ENCODE measurements at places on chromosomes 1 and 21.

GRCh38 chr21:35565204-35565611, 495.1 kb downstream of the SETD4 start:
- DNase-seq: no peak

DNA sequence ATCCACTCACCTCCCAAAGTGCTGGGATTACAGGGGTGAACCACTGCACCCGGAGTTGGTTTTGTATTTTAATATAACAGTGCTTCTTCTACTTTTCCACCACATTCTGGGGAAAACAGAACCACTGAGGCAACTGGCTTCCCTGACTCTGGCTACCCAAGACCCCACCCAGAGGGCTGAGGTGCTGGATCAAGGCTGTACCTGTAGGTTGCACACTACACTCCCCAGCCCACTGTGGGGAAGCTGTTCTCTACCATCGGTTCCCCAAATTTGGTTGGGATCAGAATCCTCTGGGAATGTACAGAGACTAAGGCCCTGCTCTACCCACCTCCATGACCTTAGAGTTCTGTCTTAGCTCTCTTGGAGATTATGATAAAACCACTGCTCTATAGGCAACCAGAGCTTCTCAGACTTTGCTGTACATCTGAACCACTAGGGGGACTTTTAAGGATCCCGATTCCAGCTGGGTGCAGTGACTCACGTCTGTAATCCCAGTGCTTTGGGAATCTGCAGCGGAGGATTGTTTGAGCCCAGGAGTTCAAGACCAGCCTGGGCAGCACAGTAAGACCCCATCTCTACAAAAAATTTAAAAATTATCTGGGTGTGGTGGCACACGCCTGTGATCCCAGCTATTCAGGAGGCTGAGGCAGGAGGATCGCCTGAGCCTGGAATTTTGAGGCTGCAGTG, 51.6 kb downstream of the GNG4 start:
- no peak for DNase-seq

GRCh38 chr1:31815752-31816500, at the start of gene SPOCD1:
Gene SPOCD1, minus strand, starts transcription at chr1:31816022. Its CDS starts 689 bp downstream, at chr1:31815333.
- DNase-seq: peak; percentile 66

GRCh38 chr1:222034790-222035189, 292.9 kb upstream of the DUSP10 start:
- DNase-seq: no peak

DNA sequence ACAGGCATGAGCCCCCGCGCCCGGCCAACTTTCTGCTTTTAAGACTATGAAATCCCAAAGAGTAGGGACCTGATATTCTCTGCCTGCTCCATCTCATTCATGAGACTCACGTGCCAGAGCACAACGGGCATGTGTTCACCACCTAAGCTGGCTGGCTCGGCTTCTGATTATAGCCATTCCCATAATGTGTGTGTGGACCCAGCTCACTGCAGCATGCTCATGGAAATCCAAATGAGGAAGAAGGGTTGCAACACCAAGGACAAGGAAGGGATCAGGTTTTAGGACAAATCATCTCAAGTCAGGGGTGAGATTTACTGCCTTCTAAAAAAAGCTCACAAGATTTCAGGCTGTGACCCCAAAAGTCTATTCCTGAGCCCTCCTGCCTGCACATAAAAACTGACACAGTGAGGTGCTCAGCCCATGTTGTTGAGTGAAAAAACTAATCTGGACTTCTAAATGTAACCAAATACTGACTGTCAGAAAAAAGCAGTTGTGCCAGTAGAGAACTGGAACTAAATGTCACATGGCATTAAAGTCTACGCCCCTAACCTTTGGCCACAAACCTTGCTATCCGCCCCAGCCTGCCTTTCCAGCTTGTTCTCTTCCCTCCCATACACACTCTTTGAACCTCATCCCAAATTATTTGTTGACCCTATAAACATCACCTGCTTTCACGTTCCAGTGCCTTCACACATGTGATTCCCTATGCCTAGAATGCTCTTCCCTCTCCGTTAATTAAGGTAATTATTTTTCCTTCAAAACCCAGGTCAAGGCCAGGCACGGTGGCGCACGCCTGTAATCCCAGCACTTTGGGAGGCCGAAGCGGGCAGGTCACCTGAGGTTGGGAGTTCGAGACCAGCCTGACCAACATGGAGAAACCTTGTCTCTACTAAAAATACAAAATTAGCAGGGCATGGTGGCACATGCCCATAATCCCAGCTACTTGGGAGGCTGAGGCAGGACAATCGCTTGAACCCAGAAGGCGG, 9.1 kb upstream of the COA7 start:
- DNase-seq: no peak

DNA sequence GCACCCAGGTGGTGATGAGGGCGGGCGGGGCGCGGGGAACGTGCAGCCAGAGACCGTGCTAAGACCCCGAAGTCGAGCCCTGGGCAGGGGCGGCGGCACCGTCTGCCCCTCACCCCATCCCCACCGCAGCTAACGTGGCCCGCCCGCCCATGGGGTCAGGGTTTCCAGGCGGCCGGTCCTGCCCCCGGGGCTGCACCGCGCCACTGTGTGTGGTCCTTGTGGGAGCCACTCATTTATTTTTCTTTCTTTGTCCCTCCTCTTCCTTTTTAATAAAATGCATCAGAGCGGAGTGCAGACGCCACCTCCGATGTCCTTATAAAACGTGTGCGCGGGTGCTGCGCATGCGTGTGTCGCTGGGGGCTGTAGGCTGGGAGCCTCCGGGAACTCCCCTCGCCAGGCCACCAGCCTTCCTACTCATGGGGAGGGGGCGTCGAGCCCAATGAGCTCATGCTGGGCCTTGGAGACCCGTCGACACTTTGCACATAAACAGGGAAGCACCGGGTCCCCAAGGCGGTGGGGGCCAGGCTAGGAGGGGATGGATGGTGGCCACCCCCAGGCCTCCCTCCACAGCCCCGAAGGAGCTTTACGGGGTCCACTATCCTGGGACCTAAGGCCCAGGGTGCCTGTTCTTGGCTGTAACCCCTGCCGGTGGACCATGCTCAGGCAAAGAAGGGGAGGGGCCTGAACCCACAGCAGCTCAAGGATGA, 59.9 kb downstream of the WNT9A start:
- DNase-seq: peak; percentile 71

- no peak for DNase-seq
Observed at GRCh38 chr1:45510036-45510971, 10.2 kb downstream of the MMACHC start.

DNA sequence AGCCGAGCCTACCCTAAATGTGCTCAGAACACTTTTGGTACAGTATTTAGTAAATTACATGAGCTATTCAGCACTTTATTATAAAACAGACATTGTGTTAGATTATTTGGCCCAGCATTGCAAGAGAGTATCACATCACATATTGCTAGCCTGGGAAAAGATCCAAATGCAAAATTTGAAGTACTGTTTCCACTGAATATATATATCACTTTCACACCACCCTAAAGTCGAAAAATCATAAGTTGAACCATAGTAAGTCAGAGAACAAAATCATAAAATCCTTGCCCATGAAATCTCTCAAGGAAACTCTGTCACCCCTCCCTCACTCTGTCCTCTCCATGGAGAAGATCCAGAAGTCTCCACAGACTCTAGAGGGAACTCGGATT, 33.1 kb downstream of the RGS8 start:
- no peak for DNase-seq

DNA sequence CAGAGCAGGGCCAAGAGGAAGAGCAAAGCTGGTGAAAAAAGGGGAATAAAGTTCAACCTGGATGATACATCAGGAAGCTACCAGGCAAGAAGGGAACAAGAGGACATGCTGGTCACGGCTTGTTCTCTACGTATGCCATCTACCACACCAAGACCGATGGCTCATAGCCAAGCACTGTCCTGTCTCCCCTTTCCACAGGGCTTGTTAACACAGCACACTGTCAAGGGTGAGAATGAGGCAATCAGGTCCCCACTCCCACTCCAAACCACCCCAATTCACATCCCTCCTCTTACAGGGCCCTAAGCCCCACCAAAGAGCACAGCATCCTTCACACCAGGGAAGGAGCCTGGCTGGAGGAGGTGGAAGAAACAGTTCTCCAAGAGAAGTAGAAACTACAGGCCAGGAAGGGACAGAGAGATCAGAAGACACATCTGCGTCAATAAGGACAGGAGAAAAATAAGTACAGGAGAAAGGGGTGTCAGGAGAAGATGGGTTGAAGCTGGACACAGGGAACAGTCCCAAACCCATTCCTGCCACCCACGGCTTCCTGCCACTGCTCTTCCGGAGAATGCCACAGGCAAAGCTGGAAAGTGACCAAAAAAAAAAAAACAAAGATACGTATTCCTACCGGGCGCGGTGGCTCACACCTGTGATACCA, 923 bp upstream of the SHC1 start:
- DNase-seq: no peak

DNA sequence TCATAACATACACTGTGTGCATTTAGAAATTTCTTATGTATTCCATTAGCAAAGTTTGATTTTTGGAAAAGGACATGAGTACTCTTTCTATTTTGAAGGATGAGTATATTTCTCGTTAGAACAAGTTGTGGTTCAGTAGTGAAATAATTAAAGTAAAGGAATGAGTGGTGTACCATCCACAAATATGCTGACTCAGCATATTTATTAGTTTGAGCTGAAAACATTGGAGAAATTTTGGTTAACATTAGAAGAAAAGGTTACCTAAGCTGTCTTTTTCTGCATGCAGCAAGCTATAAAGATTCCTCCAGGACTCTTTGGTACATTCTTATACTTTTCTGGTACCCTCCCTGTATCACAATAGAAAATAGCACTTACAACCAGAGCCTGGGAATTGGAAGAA, 5.7 kb upstream of the OR2L5 start:
- DNase-seq: no peak

- no peak for DNase-seq
Observed at GRCh38 chr1:6077506-6077905, 31.8 kb downstream of the KCNAB2 start.

GRCh38 chr1:165235777-165236291, 120.7 kb downstream of the LMX1A start:
- peak; percentile 52 for DNase-seq

DNA sequence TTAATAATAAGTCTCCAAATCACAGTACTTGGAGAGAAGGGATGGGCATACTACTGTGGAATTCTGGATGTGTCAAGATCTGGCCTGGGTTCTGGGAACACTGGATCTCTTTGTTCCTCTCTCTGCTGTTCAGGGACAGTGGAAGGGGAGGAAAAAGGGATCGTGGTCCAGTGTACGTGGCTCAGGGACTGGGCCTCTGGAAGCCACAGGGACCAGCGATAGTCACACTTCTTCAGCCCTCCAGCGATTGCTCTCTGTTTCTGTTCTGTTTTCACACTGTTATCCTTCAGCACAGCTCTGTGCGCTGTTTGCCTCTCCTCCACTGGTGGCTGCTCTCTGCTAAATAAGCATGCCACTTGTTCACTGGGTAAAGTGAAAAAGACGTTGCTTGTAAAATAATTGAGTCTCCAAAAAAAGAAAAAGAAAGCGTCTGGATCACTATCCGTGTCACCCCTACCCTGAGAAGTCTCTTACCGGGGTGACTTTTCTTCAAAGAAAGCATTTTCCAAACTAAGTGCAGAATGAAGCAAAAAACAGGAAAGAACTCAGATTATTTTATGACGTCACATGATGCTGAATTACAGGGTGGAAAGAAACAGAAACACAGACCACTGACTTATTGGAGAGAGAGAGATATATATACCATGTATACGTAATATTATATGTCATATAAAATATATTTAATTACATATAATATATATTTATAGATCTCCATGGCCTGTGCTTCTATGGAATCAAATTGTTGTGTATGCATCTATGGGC, 279.4 kb downstream of the RGS7 start:
- DNase-seq: no peak

DNA sequence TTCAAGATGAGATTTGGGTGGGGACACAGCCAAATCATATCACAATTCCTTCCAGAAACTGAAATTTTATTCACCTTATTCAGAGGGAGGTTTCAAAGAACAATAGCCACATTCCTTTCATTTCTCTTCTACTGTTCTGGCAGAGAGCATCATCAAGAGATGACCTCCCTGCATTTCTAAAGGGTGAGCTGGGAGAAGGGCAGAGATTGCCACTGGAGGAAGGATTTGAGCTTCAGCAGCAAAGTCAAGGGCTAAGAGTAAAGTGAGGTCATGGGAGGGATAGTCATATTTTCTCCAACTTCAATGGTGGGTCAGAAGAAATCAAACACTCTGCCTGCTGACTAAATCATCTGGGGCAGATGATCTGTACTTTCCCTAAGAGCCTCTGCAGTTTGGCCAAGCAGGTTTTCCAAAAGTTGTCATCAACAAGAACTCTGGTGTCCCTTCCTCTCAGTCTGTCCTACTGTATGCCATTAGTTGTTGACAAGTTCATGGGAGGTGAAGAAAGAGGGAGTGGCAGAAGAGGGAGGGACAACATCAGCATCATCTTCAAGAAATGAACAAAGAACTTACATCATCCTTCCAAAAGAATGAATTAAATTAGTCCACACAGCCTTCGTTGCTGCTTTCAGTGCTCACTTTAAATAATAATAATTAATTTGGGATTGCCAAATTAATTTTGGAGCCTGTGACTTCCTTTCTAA, 298.3 kb downstream of the ASTN1 start:
- no peak for DNase-seq

DNA sequence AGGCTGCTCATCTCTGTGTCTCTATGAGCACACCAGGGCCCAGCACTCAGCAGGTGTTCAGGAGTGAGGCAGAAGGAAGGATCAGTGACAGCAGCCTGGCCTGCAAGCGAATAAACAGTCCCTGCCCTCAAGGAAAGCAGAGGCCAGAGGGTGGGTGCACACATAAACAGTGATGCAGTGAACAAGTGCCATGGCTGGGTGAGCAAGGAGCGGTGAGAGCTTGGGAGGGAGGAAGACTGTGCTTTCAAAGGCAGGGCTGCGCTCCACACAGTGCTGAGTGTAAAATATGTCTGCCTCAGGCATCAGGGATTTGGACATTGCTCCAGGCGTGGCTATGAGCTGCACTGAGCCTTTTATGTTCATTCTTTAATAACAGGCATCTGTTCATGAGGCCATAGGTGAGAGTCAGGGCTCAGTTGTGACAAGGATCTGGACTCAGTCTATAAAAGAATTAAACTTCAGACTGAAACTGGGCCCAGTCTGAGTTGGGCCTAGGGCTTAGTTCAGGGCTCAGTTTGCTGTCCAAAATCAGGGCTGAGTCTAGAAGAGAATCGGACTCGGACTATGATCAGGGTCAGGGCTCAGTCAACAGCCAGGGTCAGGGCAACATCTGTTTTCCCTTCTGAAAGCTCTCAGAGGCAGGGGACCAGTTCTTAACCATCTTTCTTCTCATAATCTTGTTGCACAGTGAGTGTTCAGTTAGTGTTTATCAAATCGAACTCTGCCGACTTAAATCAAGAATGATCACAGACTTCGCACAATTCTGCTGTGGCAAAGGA, 213.7 kb downstream of the FOXD2 start:
- no peak for DNase-seq

- no peak for DNase-seq
Observed at GRCh38 chr1:234658138-234658537, 48.2 kb upstream of the IRF2BP2 start.

- DNase-seq: no peak
Observed at GRCh38 chr1:209869291-209870149, 41.7 kb downstream of the UTP25 start.

GRCh38 chr1:53305650-53306049, 22.2 kb downstream of the LRP8 start:
- no peak for DNase-seq
